ENCODE measurements at places on chromosomes 3 and 15.
A peak's percentile ranks its signal among the peaks of the same experiment; 100 is the strongest.

- DNase-seq: no peak
These were observed 65.9 kb downstream of the IGF2BP2 start for GRCh38 chr3:185758912-185759311.

DNA sequence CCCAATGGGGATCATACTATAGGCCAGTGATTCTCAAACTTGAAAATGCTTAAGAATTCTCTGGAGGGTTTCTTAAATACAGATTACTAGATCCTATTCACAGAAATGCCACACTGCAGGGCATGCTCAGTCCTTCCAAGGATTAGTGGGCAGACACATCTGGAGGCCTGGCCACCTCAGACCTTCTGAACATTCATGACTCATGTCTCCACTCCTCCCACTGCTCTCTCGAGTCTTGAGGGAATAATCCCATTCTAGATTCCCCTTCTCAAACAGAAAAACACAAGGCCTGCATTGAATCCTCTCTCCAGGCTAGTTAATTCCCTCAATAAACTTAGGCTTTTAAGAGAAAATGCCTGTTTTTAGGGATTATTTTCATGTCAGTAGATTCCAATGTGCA is 22.1 kb downstream of the ZNF621 start:
- DNase-seq: peak; percentile 19

GRCh38 chr3:123877466-123877865 is 6.7 kb downstream of the MYLK start:
- DNase-seq: no peak

GRCh38 chr15:77034695-77035489 is 36.0 kb downstream of the TSPAN3 start:
- no peak for DNase-seq

- DNase-seq: no peak
These were observed 809 bp downstream of the RBP1 start for GRCh38 chr3:139538733-139539132.

DNA sequence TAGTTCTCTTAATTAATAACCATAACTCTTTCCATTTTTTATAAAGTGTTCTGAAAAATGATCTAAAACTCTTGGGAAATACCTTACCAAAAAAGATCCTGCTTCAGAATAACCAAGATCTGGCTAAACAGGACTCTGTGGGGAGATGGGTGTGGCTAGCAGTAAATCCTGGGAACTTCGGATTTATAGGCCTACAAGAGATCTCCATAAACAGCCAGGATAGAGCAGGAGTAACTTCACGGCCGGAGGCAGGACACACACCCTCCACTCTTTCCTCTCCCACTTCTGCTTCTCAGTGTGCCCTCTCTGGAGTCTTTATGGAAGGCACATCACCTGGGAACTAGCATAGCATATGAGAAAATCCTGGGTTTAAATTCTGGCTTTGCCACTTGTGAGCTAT is 309.4 kb upstream of the SOX2 start:
- DNase-seq: no peak

- no peak for DNase-seq
These were observed 988.7 kb downstream of the NTRK3 start for GRCh38 chr15:87267798-87268197.

- DNase-seq: no peak
These were observed 56.5 kb downstream of the SLC7A14 start for GRCh38 chr3:170529346-170529745.

GRCh38 chr3:189787632-189788031 is 156.4 kb downstream of the TP63 start:
- DNase-seq: no peak

- DNase-seq: no peak
These were observed 552.5 kb upstream of the ROBO2 start for GRCh38 chr3:76487446-76487845.

DNA sequence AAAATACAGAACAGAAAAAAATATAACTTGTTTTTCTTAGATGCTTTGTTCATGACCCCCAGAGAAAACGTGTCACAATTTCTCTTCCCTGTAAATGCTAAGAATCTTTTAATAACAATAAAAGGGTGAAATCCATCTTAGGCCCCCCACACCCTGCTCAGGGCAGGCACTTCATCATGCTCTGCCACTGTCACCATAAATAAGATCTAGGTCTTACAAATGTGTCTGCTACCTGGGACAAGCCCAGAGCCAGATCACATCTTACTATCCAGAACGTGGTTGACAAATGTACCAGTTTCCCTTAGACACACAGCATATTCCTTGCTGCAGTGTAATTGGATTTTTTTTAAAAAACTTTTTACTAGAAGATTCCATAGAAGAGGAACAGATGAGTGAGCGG is 795.4 kb downstream of the AGBL1 start:
- no peak for DNase-seq

GRCh38 chr3:16189201-16189600 is 14.7 kb downstream of the GALNT15 start:
- no peak for DNase-seq

- DNase-seq: no peak
These were observed 3.9 kb upstream of the HEG1 start for GRCh38 chr3:125059488-125060245.

DNA sequence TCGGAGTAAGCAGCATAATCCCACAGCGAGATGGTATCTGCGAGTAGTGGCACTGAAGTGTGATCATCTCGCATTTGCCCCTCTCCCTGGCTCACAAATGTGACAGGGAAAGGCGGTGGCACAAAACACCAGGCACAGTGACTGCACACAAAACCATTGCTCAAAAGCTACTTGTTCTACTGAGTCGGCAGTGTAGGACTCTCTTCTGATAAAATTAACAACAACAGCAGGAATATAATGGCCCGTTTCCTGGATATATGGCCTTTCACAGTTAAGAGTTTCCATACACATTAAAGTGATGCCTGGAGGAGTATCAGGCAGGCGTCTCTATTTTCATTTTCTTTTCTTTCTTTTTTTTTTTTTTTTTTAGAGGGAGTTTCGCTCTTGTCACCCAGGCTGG is 69.0 kb downstream of the MYO1E start:
- DNase-seq: no peak

DNA sequence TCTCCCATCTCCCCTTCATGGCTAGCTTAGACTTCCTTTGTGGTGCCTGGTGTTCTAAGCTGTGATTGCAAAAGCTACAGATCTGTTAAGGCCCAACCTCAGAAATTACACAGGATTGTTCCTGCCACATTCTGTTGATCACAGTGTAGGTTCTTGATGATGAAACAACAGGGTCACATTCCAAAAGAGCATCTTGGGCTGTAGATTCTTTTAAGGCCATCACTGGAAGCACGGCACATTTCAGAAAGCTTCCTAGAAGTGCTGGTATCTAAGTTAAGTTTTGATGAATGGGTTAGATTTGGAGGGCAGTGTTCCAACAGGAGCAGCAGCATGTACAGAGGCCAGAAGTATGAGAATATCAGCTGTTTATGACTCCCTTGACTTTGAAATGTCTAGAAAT is 107.5 kb upstream of the SKOR1 start:
- no peak for DNase-seq

DNA sequence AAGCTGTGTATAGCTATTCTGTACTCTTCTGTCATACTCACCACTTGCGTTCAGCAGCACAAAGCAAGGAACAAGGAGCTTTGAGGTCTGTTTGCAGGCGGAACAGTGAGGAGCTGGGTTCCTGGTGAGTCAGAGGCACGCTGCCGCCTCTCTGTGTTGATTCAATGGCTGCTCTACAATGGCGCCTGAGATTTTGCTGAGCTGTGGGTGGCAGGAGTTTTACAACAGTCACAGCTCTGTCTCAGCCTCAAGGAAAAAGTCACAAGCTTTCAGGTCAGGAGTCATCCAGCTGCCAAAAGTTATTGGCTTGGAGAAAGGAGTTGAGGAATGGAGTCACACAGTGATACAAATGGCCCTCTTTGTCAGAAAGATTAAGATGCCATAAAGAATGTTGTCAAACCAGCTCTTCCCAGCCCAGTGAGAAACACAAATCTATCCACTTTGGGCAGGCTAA is 98.1 kb downstream of the SSR3 start:
- DNase-seq: no peak

GRCh38 chr3:53820084-53820483 is 26.1 kb downstream of the CHDH start:
- DNase-seq: no peak

DNA sequence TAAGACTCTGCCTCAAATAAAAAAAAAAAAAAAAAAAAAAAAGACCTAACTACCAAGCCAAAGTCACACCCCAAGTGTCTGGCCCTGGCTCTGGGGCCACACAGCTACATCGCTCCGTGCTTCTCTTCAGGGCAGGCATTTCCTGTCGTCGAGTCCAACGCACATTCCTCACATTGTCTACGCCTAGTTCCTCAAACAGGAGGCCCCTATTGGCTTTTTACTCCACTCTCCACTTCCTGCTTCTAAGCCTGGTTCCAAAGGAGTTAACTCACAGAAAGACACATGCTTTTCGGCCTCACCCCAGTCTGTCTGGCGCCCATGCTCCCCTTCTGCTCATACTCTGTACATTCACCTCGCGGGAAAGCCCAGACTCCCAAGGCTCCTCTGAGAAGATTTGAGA is 28.8 kb downstream of the KNG1 start:
- DNase-seq: peak; percentile 54

DNA sequence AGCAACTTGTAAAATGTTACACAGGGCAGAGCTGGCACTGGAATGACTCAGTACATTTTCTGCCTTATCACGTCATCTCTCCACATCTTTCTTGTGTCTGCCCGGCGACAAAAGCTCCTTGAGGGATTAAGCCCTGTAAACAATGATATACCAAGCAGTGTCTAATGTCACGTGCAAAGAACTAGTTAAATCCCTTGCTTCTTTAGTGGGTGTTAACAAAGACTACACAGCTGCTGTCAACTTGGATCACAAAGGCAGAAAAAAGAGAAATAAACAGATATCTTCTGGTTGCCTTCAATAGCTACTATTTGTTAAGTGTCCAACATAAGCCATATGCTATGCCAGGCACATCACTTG is 48.1 kb upstream of the FRMD4B start:
- peak; percentile 54 for DNase-seq

DNA sequence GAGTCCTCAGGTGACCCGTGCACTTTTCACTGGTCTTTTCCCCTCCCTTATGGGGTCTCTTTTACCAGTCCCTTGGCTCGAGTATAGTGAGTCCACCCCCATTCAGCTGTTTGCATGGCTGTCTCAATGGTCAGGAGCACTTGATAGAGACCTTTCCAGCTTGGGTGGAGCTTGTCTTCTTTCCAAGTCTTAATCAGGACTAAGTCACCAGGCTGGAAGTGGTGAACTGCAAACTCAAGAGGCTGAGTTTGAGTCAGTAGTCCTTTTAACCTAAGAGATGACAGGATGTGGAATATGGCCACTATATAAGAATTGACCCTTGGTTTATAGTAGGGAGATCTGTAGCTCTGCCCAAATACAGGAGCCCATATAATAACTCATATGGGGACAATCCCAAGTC is 279.7 kb downstream of the PYDC2 start:
- no peak for DNase-seq

DNA sequence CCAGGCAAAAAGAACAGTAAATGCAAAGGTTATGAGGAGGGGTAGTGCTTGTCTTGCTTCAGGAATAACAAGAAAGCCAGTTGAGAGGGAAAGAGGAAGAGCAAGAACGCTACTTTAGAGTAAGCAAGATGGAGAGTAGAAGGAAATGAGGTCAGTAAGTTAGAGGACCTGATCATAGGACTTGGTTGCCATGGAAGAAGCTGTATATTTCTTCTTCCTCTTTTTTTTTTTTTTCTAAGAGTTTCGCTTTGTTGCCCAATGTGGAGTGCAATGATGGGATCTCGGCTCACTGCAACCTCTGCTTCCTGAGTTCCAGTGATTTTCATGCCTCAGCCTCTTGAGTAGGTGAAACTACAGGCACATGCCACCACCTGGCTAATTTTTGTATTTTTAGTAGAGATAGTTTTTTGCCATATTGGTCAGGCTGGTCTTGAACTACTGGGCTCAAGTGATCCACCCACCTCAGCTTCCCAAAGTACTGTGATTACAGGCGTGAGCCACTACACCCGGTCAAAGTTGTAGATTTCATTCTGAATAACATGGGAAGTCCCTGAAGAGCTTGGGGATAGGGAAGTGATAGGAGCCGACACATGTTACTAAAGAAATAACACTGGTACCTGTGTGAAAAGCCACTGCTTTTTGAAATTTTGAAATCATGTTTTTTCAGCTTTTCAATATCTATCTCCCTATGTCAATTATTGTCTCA is 527.9 kb upstream of the NAALADL2 start:
- peak; percentile 69 for DNase-seq

- no peak for DNase-seq
These were observed 32.2 kb upstream of the SNRK start for GRCh38 chr3:43254125-43254524.

DNA sequence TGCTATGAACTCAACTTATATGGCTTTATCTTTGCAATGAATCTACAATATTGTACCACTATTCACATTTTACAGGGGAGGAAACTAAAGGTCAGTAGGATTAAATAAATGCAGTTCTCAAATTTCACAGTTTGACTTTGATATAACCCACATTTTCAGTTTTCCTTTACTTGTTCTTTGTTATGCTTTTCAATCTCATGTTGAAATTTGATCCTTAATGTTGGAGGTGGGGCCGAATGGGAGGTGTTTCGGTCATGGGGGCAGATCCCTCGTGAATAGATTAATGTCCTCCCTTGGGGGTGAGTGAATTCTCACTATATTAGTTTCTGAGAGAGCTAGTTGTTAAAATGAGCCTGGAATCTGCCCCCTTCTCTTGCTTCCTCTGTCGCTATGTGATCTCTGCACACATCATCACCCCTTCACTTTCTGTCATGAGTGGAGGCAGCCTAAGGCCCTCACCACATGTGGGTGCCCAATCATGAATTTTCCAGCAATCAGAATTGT is 44.7 kb downstream of the CD200 start:
- DNase-seq: no peak

DNA sequence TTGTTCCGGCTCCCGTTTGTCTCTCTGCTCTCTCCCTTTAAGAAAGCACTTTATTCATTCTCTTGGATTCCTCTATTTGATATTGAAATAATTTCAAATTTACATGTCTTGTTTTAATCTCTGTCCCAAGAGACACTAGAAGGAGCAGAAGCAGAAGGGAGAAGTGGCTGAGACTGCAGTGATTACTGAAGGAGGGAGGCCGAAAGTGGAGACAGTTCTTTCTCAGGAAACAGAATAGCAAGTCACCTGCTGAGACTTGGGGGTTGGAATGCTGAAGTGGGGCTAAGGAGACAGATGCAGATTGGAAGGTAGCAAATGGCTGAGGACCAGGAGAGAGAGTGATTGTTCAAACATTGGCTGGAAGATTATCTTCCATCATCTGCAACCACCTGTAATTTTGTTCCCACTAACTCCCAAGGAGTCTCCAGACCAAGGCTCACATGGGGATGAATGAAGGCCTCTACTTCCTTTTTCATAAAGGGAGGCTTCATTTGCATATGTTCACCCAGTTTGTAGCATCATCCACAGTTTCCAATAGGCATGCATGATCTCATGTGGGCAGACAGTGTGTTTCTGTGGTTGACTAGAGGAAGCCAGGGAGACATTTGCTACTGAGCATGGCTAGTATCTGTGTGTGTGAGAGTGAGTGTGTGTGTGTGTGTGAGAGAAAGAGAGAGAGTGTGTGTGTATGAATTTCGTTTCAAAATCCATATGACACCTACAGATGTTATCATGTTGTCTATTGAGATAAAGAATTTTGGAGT is 24.0 kb downstream of the LTF start:
- DNase-seq: peak; percentile 79

Measured in inflammatory macrophage treated with lipopolysaccharide for 1 hour (primary cell).